ENCODE measurements at places on chromosomes 7 and 10.

- DNase-seq: no peak
Measured at GRCh38 chr10:85926986-85927385, 439.6 kb downstream of the GRID1 start.

DNA sequence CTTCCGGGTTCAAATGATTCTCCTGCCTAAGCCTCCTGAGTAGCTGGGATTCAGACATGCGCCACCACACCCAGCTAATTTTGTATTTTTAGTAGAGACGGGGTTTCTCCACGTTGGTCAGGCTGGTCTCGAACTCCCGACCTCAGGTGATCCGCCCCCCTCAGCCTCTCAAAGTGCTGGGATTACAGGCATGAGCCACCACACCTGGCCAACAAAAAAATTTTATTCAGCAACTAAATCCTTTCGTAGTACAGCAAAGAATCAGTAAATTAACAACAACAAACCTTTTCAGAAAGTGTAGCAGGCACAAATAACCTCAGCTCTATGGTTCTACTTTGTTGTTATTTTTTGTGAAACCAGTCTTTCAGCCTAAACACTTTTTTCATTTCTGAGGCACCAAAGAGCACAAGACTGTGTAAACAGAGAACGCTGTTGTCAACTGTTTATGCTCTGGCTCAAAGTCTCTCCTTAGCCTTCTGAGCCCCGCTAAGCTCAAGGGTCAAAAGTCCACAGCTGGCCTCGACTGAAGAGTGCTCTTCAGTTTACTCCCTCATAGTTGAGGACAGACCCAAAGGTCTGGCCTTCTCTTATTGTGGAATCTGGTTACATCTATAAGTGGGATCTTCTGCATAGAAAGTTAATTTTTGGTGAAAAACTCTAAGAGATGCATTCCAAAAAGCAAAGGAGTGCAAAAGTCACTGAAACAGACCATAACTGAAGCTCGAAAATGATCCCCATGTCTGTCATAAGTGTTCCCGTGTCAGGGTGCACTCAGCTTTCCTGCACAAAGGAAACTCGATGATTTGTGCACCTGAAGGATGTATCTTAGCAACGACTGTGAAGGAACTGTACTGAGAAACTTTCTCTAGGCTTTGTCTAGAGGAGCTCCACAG is 24.6 kb upstream of the DDX50 start:
- no peak for DNase-seq

GRCh38 chr7:152590481-152590880 is 85.5 kb downstream of the XRCC2 start:
- DNase-seq: no peak

- DNase-seq: no peak
Measured at GRCh38 chr7:45240273-45240771, 82.7 kb downstream of the RAMP3 start.

DNA sequence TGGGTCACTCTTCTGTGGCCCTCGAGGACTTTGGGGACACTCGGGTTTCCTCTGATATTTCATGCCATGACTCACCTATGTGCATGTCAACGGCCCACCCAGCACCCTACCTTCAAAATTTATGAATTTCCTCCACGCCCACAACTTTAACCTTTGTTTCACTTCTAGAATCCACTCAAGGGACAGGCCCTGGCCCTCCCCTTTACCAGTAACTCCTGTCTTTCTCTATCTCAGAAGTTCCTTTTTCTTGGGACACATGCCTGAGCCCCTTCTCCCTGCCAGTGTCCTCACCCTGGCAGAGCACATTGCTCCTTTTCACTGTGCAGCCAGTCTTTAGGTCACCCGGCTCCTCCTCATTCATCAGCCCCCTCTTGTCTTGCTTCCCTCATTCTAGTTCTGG is 282.5 kb upstream of the KLF6 start:
- DNase-seq: no peak

DNA sequence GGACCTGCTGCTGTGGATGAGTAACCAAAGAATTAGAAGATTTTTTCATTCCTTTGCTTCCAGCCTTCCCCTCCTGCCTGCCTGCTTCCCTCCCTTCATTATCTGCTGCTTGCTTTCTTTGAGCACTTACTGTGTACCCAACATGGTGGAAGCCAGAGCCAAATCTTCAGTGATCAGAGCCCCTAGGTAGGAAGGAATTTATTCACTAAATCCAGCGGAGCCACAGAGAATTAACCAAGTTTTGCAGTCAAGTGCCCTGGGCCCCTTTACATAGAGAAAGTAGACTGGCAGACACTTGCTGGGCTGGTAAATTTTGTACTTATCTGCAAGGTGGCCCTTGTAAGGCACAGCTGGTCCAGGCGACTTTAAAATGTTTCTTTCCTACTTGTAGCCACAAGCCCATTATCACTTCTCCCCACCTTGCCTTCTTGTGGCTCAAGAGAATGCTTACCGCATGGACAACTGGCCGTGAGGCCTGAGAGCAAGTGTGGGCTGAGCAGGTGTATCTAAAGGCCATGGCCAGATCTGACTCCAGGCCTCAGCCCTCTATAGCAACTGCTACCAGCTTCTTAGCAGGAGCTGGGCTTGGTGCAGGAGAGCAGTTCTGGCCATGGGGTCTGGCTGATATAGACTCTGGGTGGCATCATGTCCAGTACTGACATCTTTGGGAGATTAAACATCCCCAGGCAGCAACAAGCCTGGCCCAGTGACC is 11.1 kb downstream of the UNC5B start:
- no peak for DNase-seq

DNA sequence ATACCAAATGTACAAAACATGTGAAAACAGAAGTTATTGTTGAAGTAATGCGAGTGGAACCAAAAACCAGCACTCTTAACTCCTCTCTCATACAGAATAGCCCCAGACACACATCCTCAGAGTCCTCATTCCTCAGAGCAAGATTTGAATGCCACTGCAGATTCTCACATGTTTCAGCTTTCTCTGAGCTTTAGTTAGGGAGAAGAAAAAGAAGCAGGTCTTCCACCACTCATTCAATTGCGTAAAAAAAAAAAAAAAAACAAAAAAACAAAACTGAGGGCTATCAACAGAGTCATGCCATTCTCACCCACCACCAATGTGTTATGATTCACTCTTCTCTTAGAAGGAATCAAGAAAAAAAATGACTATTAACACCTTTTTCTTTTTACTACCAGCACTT is 287.7 kb downstream of the IPMK start:
- no peak for DNase-seq

DNA sequence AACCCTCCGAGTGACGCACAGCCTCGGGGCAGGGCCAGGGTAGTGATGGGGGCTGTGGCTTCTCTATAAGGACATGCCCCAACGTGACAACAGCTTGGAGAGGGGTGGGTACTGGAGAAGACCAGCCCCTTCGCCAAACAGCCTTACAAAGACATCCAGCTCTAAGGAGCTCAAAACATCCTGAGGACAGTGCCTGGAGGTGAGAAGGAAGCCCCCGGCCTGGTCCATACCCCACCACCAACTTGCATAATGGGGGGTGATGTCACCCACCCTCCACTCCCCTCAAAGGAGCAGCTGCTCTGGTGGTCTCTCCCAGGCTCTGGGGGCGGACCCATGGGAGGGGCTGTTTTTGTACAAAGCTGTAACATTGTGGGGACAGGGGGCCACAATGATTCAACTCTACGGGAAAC is 15.1 kb downstream of the PRSS2 start:
- no peak for DNase-seq

- DNase-seq: no peak
Measured at GRCh38 chr7:131326576-131326975, 1.1 kb upstream of the MKLN1 start.

GRCh38 chr10:33623669-33624068 is 289.2 kb upstream of the NRP1 start:
- no peak for DNase-seq

DNA sequence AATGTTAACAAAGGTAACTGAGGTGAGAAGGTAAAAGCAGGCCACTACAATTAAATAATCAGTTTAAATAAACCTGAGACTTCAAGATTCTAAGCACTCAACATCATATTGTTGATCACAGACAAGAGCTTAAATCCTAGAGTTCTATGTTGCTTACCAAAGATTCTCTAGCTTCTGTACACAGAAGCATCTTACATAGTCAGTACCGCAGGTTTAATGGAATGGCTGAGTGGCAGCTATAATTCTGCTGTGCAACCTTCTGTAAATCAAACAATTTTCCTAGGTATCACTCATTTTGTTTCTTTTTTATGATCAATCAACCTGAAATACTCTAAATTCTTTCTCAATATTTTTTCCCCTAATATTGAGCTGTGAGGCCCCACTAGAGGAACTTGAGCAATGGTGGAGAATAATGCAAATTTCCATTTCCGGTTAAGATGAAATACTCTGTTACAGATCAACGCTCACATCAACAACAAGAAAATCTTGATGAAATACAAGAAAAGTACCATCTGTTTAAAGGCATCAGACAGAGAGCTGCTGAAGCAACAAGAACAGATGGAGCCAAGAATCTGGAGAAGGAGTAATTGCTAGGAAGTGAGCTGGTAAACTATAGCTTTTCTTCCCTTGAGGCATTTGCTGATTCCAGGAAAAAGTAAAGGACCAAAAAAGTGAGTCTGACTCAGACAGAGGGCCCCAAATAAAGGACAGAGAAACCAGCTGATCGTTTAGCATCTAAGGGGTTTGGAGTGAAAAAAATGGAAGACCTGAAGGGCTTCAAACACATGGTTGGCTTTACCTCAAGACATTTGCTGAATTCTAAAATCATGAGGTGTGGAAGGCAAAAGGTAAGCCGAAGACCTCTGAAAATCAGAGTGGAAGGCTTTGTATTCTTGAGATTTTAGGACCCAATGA is 22.6 kb downstream of the PNPLA8 start:
- DNase-seq: peak; percentile 22

DNA sequence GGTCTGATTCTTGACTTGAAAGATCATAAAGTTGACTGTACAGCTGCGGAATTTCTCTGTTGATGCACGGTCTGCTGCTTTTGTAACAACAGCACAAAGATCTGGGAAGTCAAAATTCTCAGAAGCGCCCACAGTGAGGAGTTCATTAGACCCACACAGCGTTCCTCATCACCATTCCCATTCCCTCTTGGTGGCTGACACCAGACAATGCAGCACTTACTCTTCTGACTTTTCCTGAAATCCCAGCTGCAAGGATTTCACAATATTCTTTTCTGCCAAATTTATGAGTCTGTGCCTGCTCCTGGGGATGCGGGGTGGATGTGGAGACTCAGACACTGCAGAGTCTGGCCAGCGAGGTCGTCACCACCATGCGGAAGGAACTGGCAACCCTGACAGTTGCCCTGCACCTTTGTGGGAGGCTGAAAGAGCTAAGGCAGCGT is 233.9 kb downstream of the FANK1 start:
- DNase-seq: peak; percentile 58

GRCh38 chr7:140745266-140746058 is 49.0 kb downstream of the NDUFB2 start:
- DNase-seq: no peak

- DNase-seq: no peak
Measured at GRCh38 chr10:12324530-12324929, 24.8 kb upstream of the CAMK1D start.

GRCh38 chr7:94906065-94906851 is 1.1 kb upstream of the PPP1R9A start:
- DNase-seq: no peak

- no peak for DNase-seq
Measured at GRCh38 chr10:60205741-60206140, 183.9 kb downstream of the ANK3 start.

GRCh38 chr10:100847440-100847839 is 65.3 kb upstream of the SLF2 start:
- no peak for DNase-seq

DNA sequence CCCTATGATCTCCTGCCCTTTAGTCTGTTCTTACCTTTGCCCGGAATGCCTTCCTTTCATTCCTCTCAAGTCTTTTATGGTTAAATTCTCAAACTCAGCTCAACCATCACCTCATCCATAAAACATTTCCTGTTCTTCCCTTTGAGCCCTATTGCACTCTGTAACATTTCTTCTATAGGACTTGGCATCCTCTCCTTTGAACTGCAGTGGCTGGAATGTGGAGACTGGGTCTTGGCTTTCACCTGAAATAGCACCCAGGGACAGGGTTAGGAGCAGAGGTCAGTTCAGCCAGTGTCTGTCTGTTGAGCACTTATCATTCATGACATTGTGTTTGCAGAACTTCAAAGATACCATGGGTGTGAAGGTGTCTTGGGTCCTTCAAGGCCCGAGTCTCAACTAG is 7.2 kb downstream of the NFE2L3 start:
- DNase-seq: no peak

DNA sequence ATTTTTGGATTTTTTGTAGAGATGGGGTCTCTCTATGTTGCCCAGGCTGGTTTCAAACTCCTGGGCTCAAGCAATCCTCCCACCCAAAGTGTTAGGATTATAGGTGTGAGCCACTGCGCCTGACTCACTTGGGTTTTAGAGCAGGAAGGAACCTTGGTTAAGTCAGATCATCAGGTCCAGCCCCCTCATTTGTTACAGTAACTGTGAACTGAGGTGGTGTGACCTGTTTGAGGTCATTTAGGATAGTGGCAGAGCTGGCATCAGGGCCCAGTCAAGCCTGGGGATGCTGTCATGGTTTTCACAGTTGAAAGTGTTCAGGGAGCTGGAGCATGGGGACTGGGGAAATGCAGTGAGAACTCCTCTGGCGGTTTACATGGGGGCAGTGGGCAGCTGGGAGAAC is 159.6 kb downstream of the TAX1BP1 start:
- DNase-seq: no peak

DNA sequence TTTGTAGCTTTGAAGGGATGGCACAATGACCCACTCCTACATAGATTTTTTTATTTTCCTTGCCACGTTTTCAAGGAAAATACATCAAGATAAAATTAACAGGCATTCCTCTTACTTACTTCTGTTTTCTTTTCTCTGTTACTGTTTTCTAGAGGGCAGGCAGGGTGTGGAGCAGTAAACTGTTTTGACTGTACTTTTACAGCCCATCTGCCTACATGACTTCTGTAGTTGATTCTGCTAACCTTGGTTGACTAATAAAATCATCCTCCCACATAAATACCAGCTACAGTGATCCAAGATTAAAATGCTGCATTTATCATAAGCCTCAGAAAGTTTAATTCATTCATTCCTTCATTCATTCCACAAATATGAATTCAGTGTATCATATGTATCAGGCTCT is 158.5 kb downstream of the TRIL start:
- DNase-seq: no peak

DNA sequence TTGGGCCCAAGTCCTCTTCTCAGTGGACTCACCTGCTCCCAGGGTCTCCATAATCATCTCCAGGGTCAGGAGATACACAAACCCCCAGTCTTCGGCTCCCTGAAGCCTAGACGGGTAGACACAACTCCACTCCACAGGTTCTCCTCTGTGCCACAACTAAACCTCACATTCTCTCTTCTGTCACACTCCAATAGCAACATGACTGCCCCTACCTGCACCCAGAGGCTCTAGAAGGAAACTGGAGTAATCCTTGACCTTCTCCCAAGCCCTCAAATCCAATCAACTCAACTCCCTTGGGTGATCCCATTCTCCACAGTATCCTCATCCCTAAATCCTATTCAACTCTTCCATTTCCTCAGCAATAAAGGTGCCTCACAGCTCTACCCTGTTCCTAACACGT is 16.2 kb downstream of the HNRNPF start:
- no peak for DNase-seq

GRCh38 chr7:129702316-129702715 is 90.8 kb downstream of the NRF1 start:
- DNase-seq: no peak

Measured in fibroblast of skin of left biceps (primary cell).